ENCODE measurements at places on chromosomes 13 and 19. TPM values are rescaled to one million over a fixed set of nuclear protein-coding genes. Genes with fewer than 3 reads are reported as not detected.

Gene GPC5
- not detected for total RNA-seq

Gene URAD
- total RNA-seq: not detected

Gene DIRAS1
- 0.32 TPM for total RNA-seq

Gene ZNF575
- 0.64 TPM for total RNA-seq

Gene KIR3DL1
- total RNA-seq: not detected

Gene CYP2S1
- 1.7 TPM for total RNA-seq

Gene CBLC
- under 0.01 TPM for total RNA-seq

Gene NR2F6
- 51.0 TPM for total RNA-seq

Gene CEACAM3
- total RNA-seq: not detected

Gene IL17D
- under 0.01 TPM for total RNA-seq

Gene IGLON5
- total RNA-seq: not detected

Gene DLL3
- under 0.01 TPM for total RNA-seq

Gene FCAR
- total RNA-seq: not detected

Gene CRLF1
- not detected for total RNA-seq

Gene ZBTB32
- not detected for total RNA-seq

Gene ZNF579
- 5.6 TPM for total RNA-seq

Gene ATXN8OS
- total RNA-seq: not detected

Gene MAP4K1
- 0.32 TPM for total RNA-seq

Gene LILRB5
- not detected for total RNA-seq

Gene SLC25A41
- not detected for total RNA-seq

Gene KLK8
- total RNA-seq: not detected

Gene INSL3
- not detected for total RNA-seq

Gene NXNL1
- not detected for total RNA-seq

Gene ACTMAP
- 0.64 TPM for total RNA-seq

Gene DENND1C
- not detected for total RNA-seq

Gene ATF5
- total RNA-seq: 9.0 TPM

Gene FLT3LG
- total RNA-seq: 4.8 TPM

Gene FXYD3
- not detected for total RNA-seq

Gene LGALS4
- total RNA-seq: not detected

Gene KCNRG
- 2.6 TPM for total RNA-seq

Gene BRCA2
- 10.4 TPM for total RNA-seq

Gene SYCN
- not detected for total RNA-seq

Gene ZNF17
- total RNA-seq: 10.4 TPM

Gene PAN3
- 19.9 TPM for total RNA-seq

Gene RFPL4A
- not detected for total RNA-seq

Gene LRRC4B
- total RNA-seq: under 0.01 TPM

Gene KLHL1
- not detected for total RNA-seq

Gene ANGPTL8
- total RNA-seq: not detected

Gene OVOL3
- not detected for total RNA-seq

Data from fibroblast of villous mesenchyme (primary cell).